IMR-90 (cell line): ENCODE measurements at places on chromosomes 12 and 14. TPM values are rescaled to one million over a fixed set of nuclear protein-coding genes. Genes with fewer than 3 reads are reported as not detected.

DNA sequence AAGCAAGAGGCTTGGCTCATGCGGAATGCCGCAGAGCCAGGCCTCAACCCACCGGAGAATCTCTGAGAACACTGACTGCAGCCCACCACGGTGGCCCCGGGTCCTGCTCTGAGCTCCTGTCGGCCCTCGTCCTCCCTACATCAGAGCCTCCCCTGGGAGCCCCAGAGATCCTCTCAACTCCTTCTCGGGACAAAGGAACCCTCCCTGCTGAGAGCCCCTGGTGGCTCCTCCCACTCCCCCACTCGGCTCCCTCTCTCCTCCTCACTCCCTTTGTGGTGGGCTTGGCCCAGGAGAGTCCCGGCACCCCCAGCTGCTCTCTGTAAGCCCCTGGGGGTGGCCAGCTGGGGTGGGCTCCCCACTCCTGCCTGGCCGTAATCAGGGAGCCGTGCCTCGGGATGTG is 11.1 kb upstream of the INF2 start:
- DNase-seq: peak; percentile 34

DNA sequence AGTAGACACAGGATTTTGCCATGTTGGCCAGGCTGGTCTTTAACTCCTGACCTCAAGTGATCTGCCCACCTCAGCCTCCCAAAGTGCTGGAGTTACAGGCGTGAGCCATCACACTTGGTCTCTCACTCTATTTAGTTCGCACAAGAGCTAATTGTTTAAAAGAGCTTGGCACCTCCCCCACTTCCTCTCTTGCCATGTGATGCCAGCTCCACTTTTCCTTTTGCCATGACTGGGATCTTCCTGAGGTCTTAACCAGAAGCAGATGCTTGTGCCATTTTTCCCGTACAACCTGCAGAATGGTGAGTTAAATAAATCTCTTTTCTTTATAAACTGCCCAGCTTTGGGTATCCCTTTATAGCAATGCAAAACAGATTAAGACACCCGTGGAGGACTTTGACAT is 200.1 kb upstream of the FRMD6 start:
- no peak for DNase-seq

DNA sequence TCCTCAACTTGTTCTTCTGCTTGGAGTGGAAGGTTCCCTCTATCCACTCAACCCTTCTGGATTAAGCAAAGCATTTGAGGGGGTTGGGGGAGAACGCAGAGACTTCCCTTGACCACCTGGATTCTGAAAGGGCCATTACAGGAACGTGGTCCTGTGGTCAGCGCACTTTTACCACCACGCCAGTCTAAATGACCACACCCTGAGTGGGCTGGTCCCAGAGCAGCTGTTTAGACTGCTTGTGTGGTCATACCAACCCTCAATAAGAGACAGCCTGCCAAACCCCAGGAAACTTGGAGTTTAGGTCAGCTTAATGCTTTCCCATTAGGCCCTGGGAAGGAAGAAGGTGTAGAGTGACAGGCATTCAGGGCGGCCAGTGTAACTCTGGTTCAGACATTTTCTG is 165.5 kb upstream of the ATP2B1 start:
- DNase-seq: peak; percentile 18

SMCO3 gene
- under 0.01 TPM in 2 replicates for total RNA-seq

- no peak for DNase-seq
These were observed 305.4 kb upstream of the SEL1L start for GRCh38 chr14:81839056-81839455.

GRCh38 chr12:22919883-22920282 is 294.9 kb downstream of the ETNK1 start:
- no peak for DNase-seq

CRACR2A gene
- total RNA-seq: 0.54 and 0.83 TPM in 2 replicates
